Type B pancreatic cell (in vitro differentiated cells): ENCODE measurements at places on chromosomes 2 and 18.

DNA sequence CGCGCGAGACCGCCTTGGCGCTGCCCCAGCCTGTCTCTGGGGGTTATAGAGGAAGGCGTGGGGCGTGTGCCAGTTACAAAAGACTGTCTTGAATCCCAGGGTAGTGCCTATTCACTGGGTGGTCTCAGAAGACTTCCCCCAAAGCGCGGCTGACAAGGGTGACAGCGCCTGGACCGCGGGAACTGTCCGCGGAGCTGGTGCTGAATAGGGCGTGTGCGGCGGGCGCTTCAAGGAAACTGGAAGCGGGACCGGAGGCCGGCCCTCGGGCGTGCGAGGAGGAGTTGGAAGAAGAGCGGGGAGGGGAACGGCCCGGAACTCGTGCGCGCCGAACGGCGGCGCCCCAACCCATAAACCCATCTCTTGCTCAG, 2.3 kb downstream of the EGR4 start:
- peak; percentile 77 for DNase-seq
- H3K27ac ChIP-seq = no peak overlapping the region
- no peaks in the 10 kb centered on the region for H3K36me3 ChIP-seq
- no peaks in the 10 kb centered on the region for H3K4me1 ChIP-seq
- peaks cover 95% of the 10 kb centered on the region for H3K27me3 ChIP-seq

GRCh38 chr2:175004730-175004979, 526 bp downstream of the CHN1 start:
- peak overlapping the region; percentile 89 for H3K27ac ChIP-seq
- no peaks in the 10 kb centered on the region for H3K36me3 ChIP-seq
- peaks cover 7% of the 10 kb centered on the region for H3K27me3 ChIP-seq
- peaks cover 28% of the 10 kb centered on the region for H3K4me1 ChIP-seq
- peak overlapping the region; percentile 97 for H3K4me3 ChIP-seq

DNA sequence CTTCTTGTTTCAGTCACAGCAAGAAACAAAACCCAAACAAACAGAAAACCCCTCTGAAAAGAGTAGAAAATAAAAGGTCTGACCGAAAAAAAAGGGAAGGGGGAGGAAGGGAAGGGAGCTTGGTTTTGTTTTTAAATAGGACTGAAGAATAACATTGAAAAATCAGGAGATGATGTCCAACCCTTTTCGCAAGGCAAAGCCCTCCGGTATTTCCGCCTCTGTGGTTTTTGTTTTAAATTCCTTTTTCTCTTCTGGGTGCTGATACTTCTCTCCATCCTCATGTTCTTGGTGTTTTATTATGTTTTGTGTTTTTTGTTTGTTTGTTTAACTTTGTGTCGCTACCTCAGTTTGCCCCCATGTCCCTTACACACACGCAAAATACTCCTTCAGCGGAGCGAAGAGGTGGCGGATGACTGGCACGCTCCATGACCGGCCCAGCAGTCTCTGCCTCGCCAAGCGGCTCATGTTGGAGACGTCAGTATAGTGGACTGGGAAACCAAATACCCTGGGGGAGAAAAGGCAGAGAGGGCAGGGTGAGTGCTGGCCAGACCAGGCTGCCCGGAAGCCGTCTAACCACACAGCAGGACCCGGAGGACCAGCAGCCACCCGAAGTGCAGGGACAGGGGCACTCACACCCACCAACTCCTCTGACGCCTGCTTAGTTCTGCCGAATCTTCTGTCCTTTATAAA, 65.7 kb upstream of the POMC start:
- no peak overlapping the region for H3K27ac ChIP-seq
- peaks cover 18% of the 10 kb centered on the region for H3K4me1 ChIP-seq
- DNase-seq = no peak
- H3K27me3 ChIP-seq = no peaks in the 10 kb centered on the region
- no peak overlapping the region for H3K4me3 ChIP-seq

- peaks cover 23% of the 10 kb centered on the region for H3K4me1 ChIP-seq
- no peak for DNase-seq
- no peaks in the 10 kb centered on the region for H3K36me3 ChIP-seq
- no peak overlapping the region for H3K4me3 ChIP-seq
Observed at GRCh38 chr2:235066895-235067294, 115.1 kb downstream of the SH3BP4 start.

GRCh38 chr2:37570773-37571586, 100.5 kb downstream of the CDC42EP3 start:
- H3K27ac ChIP-seq = peak overlapping the region; percentile 59
- H3K27me3 ChIP-seq = no peaks in the 10 kb centered on the region
- no peaks in the 10 kb centered on the region for H3K36me3 ChIP-seq
- no peak overlapping the region for H3K4me3 ChIP-seq
- peaks cover 18% of the 10 kb centered on the region for H3K4me1 ChIP-seq
